ENCODE measurements at places on chromosomes 6 and 20. TPM values are rescaled to one million over a fixed set of nuclear protein-coding genes. Genes with fewer than 3 reads are reported as not detected.

- DNase-seq: no peak
Measured at GRCh38 chr6:129684903-129685661, 24.9 kb downstream of the ARHGAP18 start.

- no peak for DNase-seq
Measured at GRCh38 chr6:12223383-12223782, 66.8 kb upstream of the EDN1 start.

GRCh38 chr6:19836799-19837510 lies at the start of gene ID4:
Gene ID4, plus strand, starts transcription at chr6:19837370. Its CDS starts 385 bp downstream, at chr6:19837755.
- no peak for DNase-seq

Gene AVP
- total RNA-seq: not detected

Gene RAB44
- 0.70 TPM for total RNA-seq

Gene HLA-F
- total RNA-seq: 1,621 TPM

Gene SLC26A8
- not detected for total RNA-seq

GRCh38 chr6:77286541-77286940 lies 176.8 kb downstream of the HTR1B start:
- DNase-seq: no peak

- no peak for DNase-seq
Measured at GRCh38 chr20:51507216-51508036, 35.1 kb downstream of the NFATC2 start.

Gene MUC21
- total RNA-seq: not detected

DNA sequence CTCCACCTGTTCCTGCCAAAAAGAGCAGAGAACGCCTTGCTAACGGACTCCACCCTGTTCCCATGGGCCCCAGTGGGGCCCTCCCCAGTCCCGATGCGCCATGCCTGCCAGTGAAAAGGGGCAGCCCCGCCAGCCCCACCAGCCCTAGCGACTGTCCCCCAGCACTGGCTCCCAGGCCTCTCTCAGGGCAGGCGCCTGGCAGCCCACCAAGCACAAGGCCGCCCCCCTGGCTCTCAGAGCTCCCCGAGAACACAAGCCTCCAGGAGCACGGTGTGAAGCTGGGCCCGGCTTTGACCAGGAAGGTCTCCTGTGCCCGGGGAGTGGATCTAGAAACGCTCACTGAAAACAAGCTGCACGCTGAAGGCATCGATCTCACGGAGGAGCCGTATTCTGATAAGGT lies 201.8 kb downstream of the SASH1 start:
- no peak for DNase-seq

DNA sequence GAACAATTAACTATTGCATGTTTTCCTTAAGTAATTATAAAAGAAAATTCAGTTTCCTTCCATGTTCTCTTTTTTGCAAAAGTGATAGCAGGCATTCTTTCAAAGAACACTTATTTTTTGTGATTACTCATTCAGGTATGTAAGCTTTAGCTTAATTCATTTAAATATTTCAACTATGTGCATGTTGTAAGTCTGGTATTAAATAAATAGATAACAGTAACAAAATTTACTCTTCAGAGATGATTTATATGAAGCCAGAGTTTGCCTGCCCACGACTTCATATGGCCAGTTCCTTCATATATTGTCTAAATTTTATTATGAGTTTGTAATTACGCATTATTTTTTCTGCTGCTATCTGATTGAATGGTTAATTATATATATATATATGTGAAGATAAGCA lies 110.9 kb downstream of the ADGRG6 start:
- no peak for DNase-seq

- DNase-seq: no peak
Measured at GRCh38 chr6:3848380-3848779, 793 bp upstream of the FAM50B start.

DNA sequence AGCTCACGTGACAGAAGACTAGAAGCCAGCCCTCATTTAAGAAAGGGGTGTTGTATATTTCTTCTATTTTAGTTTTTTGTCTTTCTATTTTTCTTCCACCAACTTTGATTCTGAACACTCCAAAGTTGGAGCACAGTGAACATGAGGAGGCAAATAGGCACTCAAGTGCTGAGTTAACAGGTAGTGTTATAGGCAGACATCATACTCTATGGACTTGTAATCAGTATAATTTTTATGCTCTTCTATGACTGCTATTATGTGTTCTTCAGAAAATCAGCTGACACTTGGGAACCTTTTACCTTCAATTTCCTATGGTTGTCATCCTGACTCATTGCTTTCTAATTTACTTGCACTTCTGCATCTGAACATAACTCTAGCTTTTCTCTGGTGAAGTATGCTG lies 396.3 kb upstream of the EYS start:
- no peak for DNase-seq

Gene C20orf96
- 4.3 TPM for total RNA-seq

GRCh38 chr6:101294051-101294638 lies 99.4 kb upstream of the GRIK2 start:
- no peak for DNase-seq

DNA sequence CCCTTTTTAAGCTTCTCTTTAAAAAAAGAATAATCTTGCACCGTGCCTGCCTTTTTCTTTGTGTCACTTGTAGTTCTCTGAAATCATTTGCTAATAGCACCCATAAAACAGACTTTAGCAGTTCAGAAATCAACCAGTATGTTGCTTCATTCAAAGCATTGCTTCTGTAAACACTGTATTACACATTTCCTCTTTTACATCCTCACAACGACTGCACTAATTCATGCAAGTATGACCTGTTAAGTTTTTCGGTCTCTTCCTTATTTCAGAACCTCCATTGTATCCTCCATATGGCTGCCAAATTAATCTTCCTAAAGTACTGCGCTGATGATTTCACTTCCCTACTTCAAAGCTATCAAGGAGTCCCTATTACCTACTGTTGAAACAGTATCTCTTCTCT lies 142.9 kb upstream of the RNF217 start:
- DNase-seq: no peak

Gene ME1
- 0.14 TPM for total RNA-seq

DNA sequence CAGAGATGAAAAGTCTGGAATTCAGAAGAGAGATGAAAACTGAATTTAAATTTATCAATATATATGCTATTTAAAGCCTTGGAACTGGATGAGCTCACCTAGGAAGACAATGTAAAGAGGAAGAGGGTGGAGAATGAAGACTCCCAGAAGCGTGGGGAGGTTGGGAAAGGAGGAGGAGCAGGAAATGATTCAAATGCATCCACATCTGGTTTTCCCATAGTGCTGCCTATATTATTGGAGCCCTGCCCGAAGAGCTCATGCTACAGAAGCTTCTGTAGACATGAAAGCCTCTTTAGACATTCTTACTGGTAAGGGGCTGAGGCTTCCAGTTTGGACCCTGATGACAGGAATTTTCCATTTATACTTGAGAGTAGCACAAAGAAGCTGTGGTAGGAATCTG lies 19.2 kb downstream of the PDE7B start:
- no peak for DNase-seq

Gene MTCH1
- total RNA-seq: 180 TPM

Gene WFDC11
- not detected for total RNA-seq

GRCh38 chr6:143762126-143762525 lies 81.0 kb upstream of the LTV1 start:
- no peak for DNase-seq

GRCh38 chr6:7246401-7247178 lies 66.4 kb downstream of the SSR1 start:
- DNase-seq: no peak

GRCh38 chr6:108432143-108432542 lies 128.6 kb upstream of the FOXO3 start:
- DNase-seq: no peak

- DNase-seq: no peak
Measured at GRCh38 chr6:165484178-165484889, 174.9 kb upstream of the C6orf118 start.

- DNase-seq: no peak
Measured at GRCh38 chr6:150732765-150733539, 132.6 kb upstream of the MTHFD1L start.

- DNase-seq: no peak
Measured at GRCh38 chr20:19095762-19096161, 116.7 kb upstream of the SLC24A3 start.

DNA sequence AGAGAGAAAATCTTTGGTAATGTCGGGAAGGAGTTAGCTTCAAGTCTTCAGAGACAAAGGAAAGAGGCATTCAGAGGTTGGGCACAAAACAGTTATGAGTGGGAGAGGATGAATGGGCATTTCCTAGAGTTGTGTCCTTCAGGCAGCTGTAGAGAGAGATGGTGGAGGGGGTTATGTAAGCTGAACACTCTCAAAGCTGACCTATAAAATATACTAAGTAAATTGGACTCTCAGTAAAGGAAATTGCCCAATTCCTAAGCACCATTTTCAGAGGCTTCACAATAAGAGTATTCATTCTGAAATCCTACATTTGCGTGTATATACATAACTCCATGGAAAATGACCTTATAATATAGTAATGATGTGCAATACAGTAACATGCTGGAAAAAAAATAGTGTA lies 161.2 kb downstream of the KCNQ5 start:
- no peak for DNase-seq

Gene ZNF334
- 0.43 TPM for total RNA-seq

Gene NR2E1
- total RNA-seq: not detected

- DNase-seq: no peak
Measured at GRCh38 chr6:50653253-50653652, 60.1 kb upstream of the TFAP2D start.

DNA sequence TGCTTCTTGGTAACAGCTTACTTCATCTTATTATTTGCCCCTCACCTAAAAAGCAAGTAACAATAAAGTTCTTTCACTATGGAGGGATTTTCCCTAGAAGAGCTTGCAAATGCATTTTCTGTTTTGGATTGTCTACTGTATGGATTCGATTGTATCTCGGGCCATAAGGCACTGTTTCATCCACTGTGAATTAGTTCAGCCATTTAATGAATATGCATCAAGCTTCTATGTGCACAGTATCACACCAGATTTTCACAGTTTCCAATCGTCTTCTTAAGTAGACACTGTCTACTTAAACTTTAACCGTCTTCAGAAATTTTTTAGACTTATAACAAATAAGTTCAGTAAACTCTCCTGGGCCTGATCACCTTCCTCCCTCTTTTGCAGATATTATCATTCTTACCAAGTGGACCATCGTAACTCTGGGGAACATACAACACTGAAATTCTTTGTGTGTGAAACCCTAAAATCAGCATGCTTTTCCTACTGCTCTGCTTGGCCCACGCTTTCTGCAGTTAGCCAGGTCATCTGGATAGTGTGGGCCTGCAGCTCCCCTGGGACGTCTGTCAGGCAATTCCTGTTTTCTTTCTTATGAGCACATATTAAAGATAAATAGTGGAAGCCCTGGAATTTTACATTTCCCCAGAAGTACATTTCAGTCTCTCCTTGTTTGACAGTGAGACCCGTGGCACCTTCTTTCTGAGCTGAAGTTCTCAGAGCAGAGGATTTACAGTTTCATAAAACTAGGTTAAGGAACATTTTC lies 136.5 kb upstream of the PDE10A start:
- no peak for DNase-seq

Gene LY6G6D
- not detected for total RNA-seq

Gene PRDM13
- total RNA-seq: not detected

Gene VNN1
- 1.6 TPM for total RNA-seq

GRCh38 chr20:46275091-46275490 lies 33.2 kb downstream of the CDH22 start:
- DNase-seq: no peak

Gene EYS
- total RNA-seq: not detected

Gene ELOVL2
- total RNA-seq: not detected

DNA sequence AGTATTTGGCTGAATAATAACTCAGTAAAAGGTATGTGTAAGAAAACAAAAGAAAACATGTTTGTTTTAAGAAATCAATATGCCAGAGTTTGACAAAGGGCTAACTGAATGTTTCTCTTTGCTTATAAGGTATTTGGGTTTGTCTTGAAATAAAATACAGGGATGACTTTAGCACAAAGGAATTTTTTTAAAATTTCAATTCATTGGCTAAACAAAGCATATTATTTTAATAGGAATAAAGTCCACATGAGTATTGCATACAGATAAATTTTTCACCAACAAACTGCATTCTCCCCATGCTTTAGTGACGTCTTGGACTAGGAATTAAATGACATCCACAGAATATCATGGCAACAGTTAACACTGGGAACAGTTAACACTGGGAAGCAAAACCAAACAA lies 480.0 kb upstream of the JAG1 start:
- no peak for DNase-seq

Gene SAMD10
- total RNA-seq: 15.2 TPM

DNA sequence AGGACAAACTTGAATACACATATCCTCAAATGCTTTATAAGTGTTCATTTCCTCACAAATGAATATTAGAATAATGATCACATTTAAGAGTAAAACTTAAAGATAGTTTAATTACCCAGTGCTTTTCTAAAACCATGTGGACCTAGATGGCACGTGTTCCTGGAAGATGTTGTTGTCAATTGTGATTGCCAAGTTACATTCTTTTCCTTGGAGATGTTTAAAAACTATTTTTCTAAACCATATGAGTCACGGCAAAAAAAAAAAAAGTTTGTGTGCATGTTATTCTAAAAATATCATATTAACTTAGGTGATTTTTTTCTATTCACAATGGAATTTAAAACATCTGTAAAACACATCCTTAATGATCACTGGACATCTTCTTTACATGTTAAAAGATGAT lies 51.1 kb downstream of the RCAN2 start:
- DNase-seq: no peak

Gene SGK2
- total RNA-seq: 0.61 TPM

Gene TRIM15
- not detected for total RNA-seq

DNA sequence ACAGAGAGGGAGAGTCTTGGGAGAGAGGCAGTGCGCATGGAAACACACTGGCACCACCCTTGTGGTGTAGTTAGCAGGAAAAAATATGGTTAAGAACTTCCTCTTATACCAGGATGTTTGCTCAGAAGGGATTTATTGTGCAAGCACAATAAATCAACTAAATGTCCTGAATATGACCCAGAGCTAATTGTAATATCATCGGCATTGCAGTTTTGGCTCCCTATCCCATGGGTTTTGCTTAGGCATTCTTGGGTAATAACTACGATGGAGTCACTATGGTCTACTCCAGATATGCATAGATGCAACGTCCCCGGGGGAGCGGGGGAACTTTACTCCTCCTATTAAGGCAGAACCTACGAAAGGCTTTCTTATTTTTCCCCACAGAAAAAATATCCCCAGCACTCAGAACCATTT lies 751.6 kb downstream of the EYS start:
- no peak for DNase-seq

- DNase-seq: no peak
Measured at GRCh38 chr6:17098538-17098937, 3.3 kb upstream of the STMND1 start.

GRCh38 chr20:54044156-54044555 lies 26.2 kb downstream of the BCAS1 start:
- DNase-seq: no peak

GRCh38 chr6:26382121-26382520 lies 787 bp upstream of the BTN2A2 start:
- no peak for DNase-seq

- DNase-seq: no peak
Measured at GRCh38 chr6:111711984-111712752, 106.5 kb upstream of the TRAF3IP2 start.

Gene SRSF12
- 0.45 TPM for total RNA-seq

GRCh38 chr6:37426945-37427510 lies 6.0 kb upstream of the CMTR1 start:
- no peak for DNase-seq

GRCh38 chr6:148945301-148946021 lies 198.6 kb downstream of the UST start:
- no peak for DNase-seq

Measured in natural killer cell (primary cell).